ENCODE measurements at places on chromosomes 4 and X.

DNA sequence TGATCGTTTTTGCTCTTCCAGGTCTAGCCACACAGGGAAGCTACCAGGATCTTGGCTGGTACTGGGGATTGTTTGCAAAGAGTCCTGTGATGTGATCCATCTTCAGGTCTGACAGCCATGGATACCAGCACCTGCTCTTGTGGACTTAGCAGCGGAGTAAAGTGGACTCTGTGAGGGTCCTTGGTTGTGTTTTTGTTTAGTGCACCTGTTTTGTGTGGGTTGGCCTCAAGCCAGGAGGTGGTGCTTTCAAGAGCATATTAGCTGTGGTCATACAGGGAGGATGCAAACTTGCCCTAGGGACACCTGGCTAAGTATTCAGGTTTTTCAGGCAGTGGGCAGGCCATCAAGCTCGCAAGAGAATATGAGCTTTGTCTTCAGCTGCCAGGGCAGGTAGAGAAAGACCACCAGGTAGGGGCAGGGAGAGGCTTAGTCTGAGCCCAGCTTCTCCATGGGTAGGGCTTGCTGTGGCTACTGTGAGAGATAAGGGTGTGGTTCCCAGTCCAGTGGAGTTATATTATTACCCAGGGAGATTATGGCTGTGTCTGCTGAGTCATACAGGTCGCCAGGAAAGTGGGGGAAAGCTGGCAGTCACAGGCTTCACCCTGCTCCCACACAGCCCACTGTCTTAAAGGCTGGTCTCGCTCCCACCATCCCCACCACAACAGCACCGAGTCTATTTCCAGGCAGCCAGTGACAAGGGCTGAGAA lies 293.7 kb downstream of the PCDH18 start:
- DNase-seq, result no peak

DNA sequence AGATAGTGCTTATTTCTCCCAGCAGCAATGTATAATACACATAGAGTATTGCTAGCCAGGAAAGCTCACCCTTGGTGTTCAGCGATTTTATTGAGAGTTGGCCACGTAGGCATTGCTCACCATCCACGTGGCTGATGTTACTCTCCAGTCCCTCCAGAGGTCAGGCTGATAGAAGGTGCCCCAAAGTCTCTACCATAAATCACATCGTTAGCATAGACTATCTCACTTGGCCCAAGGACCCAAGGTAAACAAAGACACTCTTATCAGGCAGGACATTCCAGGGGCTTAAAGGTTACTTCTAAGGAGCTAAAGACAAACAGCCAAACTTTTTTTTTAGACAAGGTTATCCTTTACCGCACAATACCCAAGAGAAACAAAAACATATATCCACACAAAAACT lies 30.3 kb upstream of the RGN start:
- no peak for DNase-seq

GRCh38 chr4:40486534-40486933 lies 143.1 kb downstream of the RBM47 start:
- no peak for DNase-seq

GRCh38 chrX:9326369-9326768 lies 138.5 kb upstream of the TBL1X start:
- DNase-seq, result no peak

DNA sequence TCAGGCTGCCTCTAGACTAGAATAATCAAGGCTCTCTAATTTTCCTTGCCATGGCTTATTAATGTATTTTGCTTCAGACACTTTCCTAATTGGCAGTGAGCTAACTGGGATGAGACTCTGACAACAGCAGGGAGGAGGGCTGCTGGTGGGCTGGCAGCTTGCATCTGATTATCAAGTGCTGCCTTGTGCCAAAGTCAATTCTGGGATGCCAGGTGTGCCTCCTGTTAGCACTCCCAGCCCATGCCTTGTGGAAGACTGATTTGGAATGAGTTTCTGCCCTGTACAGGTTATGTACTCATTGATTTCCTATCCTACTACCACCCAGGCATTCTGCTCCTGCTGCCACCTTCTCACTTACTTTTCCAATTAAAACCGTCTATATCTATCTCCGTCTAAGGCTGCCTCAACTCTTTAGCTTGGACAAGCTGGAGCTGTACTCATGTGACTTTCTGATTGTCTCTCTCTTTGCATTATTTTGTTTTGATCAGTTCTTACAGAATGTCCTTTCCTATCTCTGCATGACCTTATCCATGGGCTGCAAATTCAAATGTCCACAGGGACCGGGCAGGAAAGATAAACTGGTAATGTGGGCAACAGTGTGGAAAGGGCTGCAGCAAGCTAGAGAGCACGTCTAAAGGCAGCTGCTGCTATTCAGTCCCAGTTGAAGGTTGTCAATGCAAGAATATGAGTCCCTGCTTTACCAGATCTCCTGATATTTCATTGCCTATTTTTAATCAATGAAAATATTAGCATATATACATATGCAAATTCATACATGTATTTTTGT lies 112.6 kb downstream of the GABRA2 start:
- no peak for DNase-seq

GRCh38 chr4:6180841-6181631 lies 19.3 kb downstream of the JAKMIP1 start:
- no peak for DNase-seq

DNA sequence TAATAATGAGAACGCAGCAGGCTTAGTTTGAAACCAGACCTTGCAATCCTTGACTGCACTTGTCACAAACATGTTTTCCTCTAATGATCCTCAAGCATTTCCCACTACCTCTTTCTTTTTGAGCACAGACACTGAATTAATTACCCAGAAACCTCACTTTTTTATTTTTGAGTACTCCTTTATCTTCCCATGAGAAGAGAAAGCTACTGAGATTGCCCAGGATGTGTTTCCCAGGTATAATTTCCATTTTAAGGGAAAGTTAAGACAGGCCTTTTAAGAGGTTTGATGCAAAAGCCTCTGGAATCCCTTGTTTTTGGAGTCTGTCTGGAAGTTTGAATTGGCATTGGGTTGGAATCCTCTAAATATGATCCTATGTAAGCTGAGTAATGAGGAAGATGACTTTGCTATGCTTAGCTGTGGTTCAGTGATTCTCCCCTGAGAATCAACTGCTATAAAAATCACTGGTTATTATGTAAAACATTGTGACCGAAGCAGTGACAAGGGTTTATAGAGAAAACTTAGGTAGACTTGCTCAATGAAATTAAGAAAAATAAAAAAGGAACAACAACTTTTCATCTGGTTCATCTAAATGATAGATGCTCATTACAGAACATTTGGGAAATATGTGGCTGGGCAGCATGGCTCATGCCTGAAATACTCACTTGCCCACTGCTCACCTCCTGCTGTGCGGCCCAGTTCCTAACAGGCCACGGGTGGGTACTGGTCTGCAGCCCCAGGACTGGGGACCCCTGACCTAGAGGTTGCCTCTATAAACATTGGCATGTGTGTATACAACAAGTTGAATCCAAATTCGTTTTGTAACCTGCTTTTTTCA lies 10.8 kb upstream of the RHOH start:
- no peak for DNase-seq

DNA sequence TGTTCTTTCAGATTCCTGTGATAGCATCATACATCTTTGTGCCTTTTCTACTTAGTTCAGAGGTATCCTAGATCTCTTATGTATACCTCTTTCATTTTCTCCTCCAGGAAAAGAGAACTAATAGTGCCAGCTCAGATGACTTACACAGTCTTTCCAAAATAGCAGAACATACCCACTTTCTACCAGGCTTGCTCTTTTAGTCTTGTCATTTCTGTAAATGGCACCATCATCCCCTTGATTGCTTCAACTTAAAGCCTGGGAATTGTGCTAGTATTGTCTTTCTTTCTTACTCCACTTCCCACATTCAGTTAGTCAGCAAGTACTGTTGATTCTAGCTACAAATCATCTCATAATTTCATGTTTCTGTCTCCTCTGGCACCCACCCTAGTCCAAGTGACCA lies 5.1 kb downstream of the APEX2 start:
- DNase-seq, result no peak

DNA sequence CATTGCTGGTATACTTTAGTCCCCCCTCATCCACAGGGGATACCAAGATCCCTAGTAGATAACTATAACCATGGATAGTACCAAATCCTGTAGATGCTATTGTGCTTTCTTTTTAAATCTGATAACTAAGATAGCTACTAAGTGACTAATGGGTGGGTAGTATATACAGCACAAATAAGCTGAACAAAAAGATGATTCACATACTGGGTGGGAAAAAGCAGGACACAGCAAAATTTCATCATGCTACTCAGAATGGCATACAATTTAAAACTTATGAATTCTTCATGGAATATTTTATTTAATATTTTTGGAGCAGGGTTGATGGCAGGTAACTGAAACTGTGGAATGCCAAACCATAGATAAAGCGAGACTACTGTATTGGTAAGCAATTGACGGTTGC lies 161.6 kb downstream of the IL15 start:
- no peak for DNase-seq

DNA sequence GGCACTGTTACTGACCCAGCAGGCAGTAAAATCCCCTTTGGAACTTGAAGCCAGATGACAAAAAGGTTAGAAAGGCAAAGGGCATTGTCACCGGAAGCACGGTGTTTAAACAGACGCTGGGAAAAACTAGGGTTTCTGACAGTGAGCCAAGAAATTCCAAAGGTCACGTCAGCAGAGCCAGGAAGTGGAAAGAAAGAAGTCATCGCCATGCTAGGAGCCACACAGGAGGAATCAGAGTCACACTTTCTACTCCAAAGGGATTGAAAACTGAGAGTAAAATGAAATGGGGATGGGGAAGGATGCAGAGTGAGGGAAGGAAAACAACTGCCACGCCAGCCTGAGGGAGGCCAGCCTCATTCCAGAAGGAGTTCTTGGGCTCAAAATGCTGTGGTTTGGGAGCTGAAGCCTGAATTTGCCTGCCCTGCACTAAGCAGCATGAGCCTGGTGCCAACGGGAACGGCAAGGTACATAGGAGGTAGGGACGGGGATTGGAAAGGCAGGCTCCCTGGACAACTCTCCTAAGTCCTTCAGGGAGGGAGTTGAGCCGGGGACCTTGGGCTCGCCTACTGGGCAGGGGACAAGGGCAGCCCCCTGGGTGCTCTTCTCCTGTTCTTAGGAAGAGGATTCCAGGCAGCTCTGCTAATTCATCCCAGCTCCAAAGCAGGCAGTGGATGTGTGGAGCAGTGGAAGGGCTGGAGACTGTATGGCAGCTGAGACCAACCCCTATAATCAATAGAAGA lies 66.8 kb downstream of the SOWAHB start:
- no peak for DNase-seq

DNA sequence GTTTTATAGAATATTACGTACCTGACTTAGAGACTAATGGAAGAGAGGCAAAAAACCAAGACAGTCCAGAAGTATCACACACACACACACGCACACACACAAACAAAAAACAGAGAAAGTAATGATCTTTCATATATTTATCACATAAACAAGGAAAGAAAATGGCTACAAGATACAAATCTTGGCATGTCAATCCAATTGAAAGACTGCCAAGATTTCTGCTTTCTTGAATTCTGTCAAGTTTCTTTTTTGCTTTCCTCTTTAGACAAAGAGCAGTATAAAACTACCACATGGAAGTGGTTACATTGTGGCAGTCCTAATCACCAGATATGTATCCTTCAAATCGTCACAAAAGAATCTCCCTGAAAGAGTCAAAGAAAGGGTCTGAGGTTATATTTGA lies 2097.4 kb upstream of the AGA start:
- no peak for DNase-seq
